Coronary artery (tissue), 2 donors: ENCODE measurements at places on chromosomes 6 and 20.

DNA sequence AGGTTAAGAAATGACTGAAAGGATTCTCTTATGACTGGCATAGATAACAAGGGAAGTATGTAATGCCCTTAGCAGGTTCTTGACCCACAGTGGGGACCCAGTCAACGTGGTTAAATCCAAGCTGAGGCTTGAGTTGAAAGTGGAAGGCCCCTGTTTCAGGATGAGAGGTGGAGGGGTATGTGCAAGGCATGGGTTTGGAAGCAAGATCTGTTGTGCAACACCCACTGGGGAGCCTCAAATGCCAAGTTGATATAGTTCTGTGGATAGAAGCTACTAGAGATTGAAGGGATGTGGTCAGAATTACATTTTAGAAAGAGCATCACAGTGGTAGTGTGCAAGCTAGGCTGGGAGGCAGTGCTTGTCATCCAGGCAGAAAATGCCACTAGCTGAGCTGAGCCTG lies 5.1 kb downstream of the PABPC1L start:
- no peak for DNase-seq

GRCh38 chr6:85983032-85983659 lies 340.5 kb upstream of the SYNCRIP start:
- DNase-seq = no peak

- DNase-seq = no peak
Measured at GRCh38 chr6:134733801-134734200, 216.1 kb downstream of the ALDH8A1 start.

DNA sequence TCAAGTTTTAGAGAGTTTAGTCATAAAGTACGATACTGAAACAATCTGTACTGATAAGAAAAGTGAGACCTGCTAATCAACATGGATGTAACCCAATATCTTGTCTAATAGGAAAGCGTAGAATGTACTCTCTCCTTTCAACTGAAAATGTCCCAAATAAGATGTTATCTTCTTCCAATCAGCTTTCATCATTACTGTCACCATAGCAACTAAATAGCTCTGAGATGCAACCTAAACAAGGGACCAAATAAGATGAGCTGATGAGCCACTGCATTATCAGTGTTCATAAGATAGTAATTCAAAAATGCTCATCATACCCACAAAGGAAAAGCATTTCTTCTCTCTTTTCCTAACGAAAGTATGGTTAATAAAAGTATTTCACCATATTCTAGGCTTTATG lies 1108.3 kb upstream of the MAP3K7 start:
- DNase-seq = no peak

- DNase-seq = no peak
Measured at GRCh38 chr6:11008821-11009220, 35.3 kb downstream of the ELOVL2 start.

DNA sequence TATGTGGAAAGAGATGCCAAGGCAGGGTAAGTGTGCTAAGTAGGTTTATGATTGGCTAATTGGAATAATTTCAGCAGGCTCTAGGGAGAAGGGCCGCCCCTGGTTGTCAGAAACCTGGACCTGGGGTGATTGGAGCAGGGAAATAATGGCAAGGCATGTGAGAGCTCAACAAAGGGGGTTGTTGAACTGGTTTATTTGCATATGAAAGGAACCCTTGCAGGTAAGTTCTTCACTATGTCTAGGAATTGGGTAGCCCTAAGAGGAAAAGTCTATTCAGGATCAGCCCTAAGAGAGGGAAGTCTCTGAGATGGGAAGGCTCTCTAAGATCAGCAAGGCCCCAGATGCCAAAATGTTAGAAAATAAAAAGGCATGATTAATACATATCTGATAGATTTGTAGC lies 175.4 kb upstream of the PRND start:
- DNase-seq = no peak

DNA sequence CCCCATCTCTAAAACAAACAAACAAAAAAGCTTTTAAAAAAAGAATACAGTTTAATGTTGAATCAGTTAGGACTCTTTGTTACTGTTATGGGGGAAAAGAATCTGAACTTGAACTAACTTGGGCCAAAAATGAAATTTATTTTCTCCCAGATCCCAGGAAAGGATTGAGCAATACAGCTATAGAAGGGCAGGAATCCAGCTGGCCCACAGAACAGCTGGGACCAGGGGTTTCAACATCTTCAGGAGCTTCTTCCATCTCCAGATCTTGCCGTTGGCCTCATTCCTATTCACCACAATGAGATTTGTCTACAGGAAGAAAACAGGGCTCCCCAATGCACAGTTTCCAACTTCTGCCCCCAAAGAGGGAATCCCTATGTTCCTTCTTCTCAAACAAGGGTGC lies 43.2 kb upstream of the AKAP12 start:
- no peak for DNase-seq

GRCh38 chr6:16181439-16182297 lies 52.8 kb downstream of the MYLIP start:
- no peak for DNase-seq

DNA sequence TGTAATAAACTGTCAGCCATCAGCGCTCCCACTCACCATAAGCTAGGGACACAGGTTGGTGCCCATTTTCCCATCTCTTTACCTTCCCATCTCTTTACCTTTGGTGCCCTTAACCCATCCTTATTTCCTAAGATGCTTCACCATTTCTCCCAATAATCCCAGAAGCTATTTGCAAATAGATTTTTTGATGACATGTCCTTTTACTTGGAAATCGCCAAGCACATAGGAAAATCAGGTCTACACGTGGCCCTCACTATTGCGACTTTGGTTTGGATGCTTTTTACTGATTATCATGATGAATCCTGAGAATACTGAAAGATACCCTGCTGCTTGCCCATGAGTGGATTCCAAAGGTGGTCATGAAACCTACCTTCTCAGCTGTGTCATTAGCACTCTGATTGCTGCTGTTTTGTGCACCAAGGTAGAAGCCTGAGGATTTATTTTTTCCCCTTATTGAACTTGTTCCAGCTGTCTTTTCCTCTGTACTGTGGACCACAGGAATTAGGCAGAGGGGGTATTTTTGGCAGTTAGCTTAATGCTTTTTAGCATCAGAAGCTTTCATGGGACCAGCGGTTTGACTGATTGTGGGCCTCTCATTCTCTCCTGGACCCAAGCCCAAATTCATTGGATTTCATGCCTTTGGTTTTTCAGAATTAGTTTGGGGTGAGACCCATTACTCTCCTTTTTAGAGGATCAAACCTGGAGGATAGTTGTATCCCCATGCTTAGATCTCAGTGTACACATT lies 229.6 kb upstream of the RIN2 start:
- no peak for DNase-seq

DNA sequence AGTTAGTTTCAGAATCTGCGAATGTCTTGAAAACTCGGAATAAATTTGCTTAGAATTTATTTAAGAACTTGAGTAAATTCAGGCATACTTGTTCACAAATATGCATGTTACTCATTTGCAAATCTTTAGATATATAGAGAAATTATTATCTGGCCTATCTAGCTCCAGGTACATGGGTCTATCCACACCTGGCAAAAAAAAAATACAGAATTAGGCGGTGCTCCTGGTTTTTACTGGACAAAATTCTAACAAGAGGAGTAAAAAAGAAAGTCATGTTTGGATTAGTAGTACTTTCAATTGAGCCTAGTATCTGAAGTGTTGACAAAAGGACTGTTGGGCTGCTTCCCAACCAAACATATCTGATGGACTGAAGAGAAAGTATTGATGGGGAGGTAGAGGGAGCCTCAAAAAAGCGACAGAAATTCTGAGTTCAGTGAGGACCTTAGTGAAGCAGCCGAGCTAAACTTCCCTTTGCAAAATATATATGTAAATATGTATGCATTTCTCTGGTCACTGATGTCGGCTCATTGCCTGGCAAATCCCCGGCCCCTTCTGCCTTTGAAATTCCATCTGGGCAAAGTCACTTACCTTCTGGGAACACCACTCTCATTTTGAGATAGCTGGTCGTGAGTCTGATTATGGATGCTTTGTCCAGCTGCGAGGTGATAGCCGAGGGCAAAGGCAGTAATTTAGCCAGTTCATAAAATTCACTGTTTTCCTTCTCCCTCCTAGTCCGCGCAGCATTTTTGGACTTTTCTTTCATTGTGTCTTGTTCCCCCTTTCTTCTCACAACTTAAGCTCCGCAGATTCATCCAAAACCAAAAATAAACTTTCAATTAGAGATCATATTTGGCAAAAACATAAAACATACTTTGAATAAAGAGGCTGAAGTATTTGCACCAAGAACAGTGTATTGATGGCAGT lies 1.8 kb downstream of the SIM1 start:
- no peak for DNase-seq
